ENCODE measurements at places on chromosomes 6 and 20. TPM values are rescaled to one million over a fixed set of nuclear protein-coding genes. Genes with fewer than 3 reads are reported as not detected.

DNA sequence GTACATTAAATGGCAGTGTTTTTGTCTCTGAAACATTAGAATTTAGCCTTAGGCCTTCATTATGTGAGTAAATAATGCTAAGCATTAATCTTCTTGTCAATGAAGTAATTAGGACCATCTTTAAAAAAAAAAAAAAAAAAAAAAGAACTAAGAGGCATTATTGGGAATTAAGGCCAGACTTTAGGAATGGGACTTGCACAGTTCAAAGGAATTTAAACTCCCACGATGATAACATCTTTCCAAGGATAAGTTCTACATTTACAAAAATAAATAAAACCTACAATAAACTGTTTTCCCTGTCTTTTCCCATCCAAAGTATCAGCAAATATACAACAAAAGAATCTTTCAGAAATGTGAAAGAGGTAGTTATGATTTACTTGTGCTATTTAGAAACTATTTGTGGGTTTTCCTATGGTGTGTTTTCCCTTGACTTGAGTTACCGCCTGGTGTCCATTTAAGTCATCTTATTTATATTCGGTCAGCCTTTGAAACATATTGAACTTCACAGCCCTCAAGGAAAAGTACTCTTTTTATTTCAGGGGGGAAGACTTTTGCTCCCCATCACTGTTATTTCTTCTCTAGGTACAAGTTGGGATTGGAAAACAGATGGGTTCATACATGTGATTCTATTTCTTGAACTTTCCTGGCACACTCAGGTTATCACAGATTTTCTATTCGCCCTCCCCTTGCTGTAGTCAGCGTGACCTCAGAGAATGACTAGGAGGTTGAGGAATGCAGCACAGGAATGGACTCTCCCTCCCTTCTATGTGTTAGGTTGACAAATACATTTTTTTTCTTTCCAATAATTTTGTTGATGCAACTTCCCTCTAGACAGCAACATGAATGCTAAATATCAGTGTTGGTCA lies 13.6 kb downstream of the STMND1 start:
- peak; percentile 90 for DNase-seq

DNA sequence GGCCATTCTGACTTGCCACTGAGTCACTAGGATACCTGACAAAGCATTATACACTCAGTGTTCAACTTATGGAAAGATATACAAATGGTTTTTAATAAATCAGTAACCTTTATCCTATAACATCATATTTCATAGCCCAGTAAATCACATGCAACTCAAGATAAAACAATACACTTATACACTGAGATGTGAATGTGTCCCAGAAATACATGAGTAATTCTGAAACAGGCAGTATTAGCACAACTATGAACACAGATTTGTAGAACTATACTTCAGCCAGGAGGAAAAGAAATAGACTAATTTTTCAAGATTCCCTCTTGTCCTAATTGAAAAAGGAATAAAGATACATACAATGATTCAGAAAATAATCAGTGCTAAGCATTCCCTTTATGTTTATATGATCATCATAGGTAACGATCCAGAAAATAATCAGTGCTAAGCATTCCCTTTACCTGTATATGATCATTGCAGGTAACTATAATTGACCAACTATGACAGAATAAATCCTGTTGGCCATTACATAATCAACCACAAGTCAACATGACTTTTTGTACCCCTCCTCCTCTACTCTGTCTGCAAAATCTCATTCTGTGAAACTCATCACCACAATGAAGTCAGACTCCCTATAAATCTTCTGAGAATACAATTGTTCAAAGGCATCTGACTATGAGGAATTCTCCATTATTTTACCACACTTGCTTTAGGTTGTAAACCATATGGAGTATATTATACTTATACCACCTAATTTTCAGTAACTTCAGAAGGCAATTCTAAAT lies 30.3 kb downstream of the HACE1 start:
- no peak for DNase-seq

KIFC1 gene
- 14.5 TPM for total RNA-seq

GRCh38 chr6:90294614-90294988 lies 2.0 kb downstream of the BACH2 start:
- DNase-seq = peak; percentile 15

DNA sequence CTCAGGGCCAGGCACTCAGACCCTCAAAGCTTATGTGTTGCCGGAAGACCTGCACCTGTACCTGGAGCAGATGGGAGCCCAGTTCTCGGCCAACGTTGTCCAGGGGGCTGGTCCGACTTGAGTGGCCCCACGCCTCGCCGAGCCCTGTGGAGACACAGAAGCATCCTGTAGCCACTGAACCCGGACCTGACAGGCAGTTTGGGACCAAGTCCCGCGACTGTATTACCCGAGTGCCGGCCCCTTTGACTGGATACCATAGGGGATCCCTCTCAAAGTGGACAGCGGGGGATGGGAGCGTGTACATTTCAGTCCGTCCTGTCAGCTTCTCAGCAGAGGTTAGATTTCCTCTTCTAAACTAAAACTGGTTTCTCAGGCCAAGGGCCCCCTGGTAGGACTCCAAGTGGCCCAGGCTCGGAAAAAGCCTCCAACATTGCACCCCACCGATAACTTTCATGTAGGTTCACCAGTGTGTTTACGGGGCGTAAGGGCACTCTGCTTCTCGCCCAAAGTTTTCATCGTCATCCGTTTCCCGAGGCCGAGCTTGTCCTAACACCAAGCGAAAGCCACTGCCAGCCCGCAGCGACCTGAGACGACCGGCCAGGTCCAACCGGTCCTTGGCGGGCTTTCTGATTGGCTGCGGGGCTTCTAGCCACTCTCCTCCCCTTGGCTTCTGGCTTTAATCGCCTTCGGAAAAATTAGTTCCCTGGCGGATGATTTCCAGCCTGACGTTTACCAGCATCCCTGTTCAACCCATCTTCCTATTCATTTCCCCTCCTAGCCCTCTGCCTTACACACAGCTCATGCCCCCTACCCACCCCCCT lies 10.8 kb downstream of the SIM1 start:
- no peak for DNase-seq

- no peak for DNase-seq
Observed at GRCh38 chr6:4191271-4191721, 55.9 kb upstream of the ECI2 start.

FAM83C gene
- not detected for total RNA-seq

DNA sequence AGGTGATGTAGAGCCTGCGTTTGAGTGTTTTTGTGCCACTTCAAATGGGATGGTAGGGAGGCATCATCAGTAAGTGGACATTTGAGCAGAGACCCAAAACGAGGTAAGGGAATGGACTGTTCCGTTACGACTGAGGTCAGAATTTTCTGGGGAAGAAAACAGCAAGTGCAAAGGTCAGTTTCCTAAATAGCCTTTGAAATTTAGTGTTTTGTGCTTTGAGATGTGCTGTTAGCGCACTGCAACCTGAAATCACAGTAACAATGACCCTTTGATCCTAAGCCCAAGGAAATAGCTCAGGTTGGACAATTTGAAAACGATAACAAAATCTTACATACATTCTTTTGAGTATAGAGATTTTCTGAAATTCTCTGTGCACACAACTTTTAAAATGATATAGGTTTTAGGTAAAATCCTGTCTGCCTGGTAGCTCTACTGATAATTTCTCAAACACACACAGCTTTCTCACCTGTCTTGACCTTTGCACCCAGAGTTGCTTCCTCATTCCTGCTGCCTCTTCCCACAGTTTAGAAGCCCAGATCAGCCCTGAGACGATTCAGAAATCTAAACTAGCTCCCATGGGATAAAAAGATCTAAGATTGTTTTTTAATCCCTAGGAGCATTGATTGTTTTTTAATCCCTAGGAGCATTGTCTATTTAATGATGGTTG lies 22.1 kb downstream of the DCBLD1 start:
- no peak for DNase-seq

- no peak for DNase-seq
Observed at GRCh38 chr6:116508527-116508926, 2.9 kb upstream of the CALHM5 start.

DNA sequence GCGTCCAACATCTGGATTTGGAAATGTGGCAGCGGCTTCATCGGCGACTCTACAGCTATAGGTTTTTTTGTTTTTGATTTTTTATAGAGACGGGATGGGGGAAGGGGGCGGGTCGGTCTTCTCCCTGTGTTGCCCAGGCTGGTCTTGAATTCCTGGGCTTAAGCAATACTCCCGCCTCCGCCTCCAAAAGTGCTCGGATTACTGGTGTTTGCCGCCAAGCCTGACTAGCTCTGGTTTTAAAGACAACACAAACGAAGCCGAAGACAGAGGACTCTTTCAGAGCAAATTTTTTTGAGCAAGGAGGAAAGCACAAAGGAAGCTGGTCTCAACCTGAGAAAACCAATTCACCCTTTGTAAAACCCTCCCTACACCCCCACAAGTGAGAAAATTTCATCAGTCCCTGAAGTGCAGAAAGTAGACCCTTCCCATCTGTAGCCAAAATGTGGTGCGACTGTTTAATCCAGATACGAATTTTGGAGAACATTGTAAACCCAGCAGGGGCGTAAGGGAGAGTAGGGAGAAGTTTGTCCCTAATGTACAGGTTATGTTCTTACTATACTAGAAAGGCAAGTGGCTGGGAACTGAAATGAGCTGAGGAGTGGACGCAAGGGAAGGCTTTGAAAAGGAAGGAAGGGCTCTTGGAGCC lies 185.9 kb downstream of the TRIM27 start:
- no peak for DNase-seq

GRCh38 chr6:79842376-79843040 lies 104.8 kb downstream of the ELOVL4 start:
- no peak for DNase-seq

DNA sequence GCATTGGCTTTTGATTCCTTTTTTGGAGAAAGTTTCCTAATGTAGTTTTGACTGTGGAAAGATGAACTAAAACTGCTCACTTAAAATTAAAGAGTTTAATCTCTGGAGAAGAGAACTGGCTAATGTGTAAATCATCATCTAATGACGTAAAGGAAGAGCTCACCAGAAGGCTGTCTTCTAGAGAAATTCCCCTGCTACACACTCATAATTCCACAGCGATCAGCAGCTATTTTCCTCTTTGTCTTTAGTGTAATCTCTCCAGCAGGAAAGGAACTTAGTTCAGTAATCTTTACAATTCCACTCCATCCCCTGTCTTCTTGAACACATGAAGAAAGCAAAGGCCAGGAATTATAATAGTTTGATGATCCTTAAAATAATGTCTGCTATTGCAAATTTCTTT lies 15.8 kb downstream of the SPTLC3 start:
- DNase-seq = peak; percentile 59

- peak; percentile 44 for DNase-seq
Observed at GRCh38 chr6:151036869-151037680, 171.6 kb downstream of the MTHFD1L start.

PPP1R16B gene
- not detected for total RNA-seq

DNA sequence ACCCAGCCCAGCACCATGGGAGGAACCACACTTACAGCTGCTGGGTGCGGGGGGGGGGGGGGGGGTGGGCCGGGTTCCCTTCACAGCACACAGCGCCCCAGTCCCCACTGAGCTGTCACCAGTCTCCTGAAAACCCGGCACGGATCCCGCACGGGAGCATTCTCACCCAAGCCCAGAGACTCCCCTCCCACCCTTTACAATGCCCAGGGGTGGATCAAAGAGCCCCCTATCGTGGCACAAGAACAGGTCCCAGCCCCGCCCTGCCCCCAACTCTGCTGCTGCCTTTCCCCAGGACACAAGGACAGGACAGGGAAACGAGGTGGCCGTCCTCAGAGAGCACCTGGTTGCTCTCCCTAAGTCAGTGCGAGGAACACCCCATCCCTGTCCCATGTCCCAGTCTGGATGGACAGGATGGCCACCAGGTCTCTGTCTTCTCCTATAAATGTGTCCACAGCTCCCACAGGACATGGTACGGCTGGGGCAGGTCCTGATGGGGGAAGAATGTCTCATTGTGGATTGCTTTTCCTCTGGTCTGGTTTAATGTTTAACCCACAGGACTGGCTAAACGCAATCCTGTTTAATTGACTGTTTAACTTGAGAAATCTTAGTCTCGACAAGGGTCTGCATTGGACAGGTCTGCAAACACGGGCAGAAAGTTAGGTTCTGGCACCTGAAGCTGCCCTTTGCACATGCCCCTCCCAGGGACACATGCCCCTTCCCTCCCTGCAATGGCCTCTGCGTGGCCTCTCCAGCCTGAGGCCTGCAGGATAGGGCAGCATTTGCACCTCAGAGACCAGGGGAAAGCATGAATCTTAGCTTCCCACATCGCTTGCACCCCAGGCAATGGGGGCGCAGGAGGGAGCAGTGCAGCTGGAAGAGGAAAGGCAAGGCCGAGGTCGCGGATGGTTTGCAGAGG lies 45.3 kb downstream of the DACT2 start:
- DNase-seq = no peak

DNA sequence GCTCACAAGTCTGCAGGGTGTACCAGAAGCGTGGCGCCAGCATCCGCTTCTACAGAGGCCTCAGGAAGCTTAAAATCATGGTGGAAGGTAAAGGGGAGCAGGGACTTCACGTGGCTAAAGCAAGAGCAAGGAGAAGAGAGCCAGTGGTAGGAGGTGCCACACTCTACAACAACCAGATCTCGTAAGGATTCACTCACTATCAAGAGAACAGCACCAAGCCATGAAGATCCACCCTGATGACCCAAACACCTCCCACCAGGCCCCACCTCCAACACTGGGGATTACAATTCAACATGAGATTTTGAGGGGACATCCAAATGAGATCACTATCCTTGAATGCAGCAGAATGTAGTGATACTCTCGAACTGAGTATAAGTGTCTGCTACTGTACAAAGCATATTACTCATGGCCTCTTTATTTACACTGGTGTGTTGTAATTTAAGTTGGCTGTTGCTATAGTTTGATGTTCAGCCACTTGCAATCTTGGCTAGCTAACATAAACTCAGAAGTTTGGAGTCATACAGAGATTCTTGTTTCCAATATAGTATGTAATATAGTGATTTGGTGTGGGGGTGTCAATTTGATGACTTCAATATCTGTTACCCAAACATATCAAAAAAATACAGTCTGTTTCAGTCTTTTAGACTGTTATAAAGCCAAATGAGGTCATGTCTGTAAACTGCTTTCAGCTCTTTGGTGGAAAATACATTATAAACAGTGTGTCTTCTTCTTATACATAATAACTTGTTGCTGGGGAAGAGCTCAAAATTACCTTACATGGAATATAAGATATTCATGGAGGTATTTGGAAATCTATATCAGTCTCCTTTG lies 39.4 kb upstream of the MYLIP start:
- peak; percentile 58 for DNase-seq

DNA sequence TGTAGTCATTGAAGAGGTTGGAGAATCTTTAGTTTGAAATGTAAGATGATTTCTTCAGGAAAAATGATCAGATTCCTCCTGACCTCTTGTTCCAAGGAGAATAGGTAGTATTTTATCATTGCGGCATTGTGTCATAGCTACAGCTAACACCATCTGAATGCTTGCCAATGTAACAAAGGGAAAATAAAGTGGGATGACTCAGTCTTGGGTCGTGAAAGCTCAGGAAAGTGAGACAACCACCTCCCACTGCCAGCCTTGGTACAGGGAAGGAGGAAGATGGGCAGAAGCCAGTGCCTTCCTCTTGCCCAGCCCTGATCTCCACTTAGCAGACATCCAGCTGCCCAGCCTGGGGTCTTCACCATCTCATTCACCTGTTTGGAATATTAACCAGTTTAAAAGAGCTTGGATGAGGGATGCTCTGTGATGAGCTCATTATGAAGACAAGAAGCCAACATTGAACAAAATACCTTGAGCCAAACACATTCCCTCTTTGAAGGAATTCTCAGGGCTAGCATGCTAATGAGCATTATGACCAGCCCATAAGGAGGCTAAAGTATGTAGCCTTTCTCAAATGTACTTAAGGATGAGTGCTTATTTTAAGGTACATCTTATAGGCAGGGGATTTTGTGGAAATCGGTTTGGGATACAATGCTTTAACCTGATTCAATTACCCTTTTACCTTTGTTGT lies 40.0 kb upstream of the APCDD1L start:
- peak; percentile 97 for DNase-seq

NKX2-2 gene
- not detected for total RNA-seq
